T-helper 2 cell treated with Interferon-gamma antibody and Interleukin-4, amounts not matched to agents 5 μg/mL and 100 μg/mL, for 36 hours (primary cell): ENCODE measurements at places on chromosomes 12 and 14.

DNA sequence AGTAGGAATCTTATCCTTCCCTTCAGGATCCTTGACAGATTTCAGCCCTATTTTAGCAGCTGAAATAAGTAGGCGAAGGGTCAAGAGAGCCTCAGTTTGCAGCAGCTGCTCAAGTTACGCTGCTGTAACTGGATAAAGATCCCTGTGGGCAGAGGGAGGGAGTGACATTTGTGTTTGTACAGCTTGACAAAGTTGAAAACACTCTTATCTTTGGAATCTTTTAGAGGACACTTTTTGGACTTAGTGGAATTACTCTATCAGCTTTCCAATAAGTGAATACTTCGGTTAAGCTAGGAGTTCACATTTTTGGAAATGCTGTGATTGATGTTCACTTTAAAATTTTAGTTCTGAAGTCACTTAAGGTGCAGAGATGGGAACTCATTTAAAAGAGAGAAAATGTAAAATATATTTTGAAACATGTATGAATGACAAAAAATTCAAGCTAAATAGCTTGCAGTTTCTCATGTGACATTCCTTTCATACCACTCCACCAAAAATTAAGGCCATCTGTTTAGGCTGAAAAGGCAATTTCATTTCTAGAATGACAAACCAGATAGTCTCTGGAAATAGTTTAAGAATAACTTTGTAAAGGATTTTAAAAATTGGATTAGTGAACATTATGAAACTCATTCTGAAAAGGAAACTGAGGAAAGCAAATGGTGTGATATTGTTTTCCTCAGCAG lies 55.2 kb downstream of the SLC38A4 start:
- no peak overlapping the region for H3K4me3 ChIP-seq
- no peak overlapping the region for H3K27ac ChIP-seq
- no peaks in the 10 kb centered on the region for H3K36me3 ChIP-seq
- H3K27me3 ChIP-seq: peaks cover 25% of the 10 kb centered on the region

DNA sequence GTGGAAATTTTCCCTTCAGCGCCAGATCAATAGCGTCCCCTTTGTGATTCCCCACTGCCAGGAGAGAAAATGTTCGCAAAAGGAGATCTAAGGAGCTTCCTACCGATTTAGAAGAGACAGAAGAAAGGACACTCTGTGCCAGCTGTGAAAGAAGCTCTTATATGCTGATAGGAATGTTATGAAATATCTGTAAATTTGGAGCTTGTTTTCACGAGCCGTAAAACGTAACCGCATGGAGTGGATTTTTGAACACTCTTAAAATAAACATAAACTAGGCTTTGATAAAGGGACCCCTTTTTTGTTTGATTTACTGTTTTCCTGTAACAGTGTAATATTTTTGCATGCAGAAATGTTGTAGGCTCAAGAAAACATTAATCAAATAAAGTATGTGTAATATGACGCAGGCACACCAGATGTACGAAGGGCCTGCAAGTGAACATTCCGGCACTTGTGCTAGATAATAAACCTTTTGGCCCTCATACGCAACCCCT lies 346.8 kb downstream of the ETNK1 start:
- H3K36me3 ChIP-seq: no peaks in the 10 kb centered on the region
- H3K27ac ChIP-seq: no peak overlapping the region
- no peak overlapping the region for H3K4me3 ChIP-seq
- H3K27me3 ChIP-seq: no peaks in the 10 kb centered on the region
- H3K4me1 ChIP-seq: no peaks in the 10 kb centered on the region

- H3K36me3 ChIP-seq: peaks cover 4% of the 10 kb centered on the region
- peak overlapping the region; percentile 33 for H3K27ac ChIP-seq
- DNase-seq: no peak
- no peak overlapping the region for H3K4me3 ChIP-seq
- no peaks in the 10 kb centered on the region for H3K27me3 ChIP-seq
Observed at GRCh38 chr12:47280543-47281300, 201.0 kb upstream of the AMIGO2 start.

- H3K27ac ChIP-seq: peak overlapping the region; percentile 86
- peak; percentile 72 for DNase-seq
- H3K36me3 ChIP-seq: peaks cover 54% of the 10 kb centered on the region
- no peaks in the 10 kb centered on the region for H3K27me3 ChIP-seq
- peak overlapping the region; percentile 79 for H3K4me3 ChIP-seq
Observed at GRCh38 chr12:121781998-121782979, 11.2 kb downstream of the RHOF start.

DNA sequence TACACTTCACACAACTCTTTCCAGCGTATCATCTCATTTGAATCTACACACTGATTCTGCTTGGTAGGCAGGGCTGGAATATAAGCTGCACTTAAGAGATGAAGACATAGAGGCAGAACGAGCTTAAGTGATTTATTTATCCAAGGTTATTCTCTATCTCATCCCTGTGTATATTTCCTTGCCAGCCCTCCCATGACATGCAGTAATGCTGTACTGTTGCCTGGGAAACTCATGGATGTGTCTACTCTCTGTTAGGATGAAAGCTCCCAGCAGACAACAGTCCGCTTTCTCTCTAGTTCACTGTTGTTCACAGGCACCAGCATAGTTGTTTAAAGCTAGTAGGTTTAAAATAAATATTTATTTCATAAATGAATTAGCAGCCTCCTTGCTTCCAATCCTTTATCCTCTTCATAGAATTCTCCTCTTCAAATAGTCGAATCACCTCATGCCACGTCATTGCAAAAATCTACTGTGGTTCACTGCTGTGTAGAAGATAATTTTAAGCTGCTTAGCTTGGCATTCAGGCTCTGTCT lies 25.4 kb downstream of the FGF6 start:
- no peak overlapping the region for H3K27ac ChIP-seq
- no peak for DNase-seq
- peaks cover 14% of the 10 kb centered on the region for H3K27me3 ChIP-seq

- peak; percentile 61 for DNase-seq
- peaks cover 6% of the 10 kb centered on the region for H3K27me3 ChIP-seq
- no peaks in the 10 kb centered on the region for H3K4me1 ChIP-seq
- H3K36me3 ChIP-seq: no peaks in the 10 kb centered on the region
- no peak overlapping the region for H3K4me3 ChIP-seq
Observed at GRCh38 chr12:106113042-106113441, 25.7 kb downstream of the NUAK1 start.

DNA sequence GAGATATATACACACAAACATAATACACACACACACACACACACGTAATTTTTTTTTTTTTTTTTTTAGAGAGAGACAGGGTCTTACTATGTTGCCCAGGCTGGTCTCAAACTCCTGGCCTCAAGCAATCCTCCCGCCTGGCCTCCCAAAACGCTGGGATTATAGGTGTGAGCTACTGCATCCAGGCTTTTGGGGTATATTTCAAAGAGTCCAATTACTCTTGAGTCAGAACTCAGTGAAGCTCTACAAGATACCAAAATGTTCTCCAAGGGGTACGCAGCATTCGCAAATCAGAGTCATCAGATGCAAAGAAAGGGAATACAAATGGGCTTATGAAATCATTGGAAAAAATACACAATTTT lies 54.0 kb downstream of the PHLDA1 start:
- H3K4me1 ChIP-seq: peaks cover 53% of the 10 kb centered on the region
- no peak for DNase-seq
- H3K36me3 ChIP-seq: no peaks in the 10 kb centered on the region
- H3K27me3 ChIP-seq: no peaks in the 10 kb centered on the region
- H3K4me3 ChIP-seq: peak overlapping the region; percentile 69
- H3K27ac ChIP-seq: peak overlapping the region; percentile 94

GRCh38 chr14:70823281-70823680 lies 14.0 kb upstream of the MAP3K9 start:
- peak overlapping the region; percentile 87 for H3K4me3 ChIP-seq
- peaks cover 37% of the 10 kb centered on the region for H3K27me3 ChIP-seq
- no peak for DNase-seq
- no peaks in the 10 kb centered on the region for H3K36me3 ChIP-seq
- no peak overlapping the region for H3K27ac ChIP-seq

GRCh38 chr12:86669010-86669409 lies 412.8 kb upstream of the MGAT4C start:
- no peak for DNase-seq
- no peak overlapping the region for H3K27ac ChIP-seq
- H3K27me3 ChIP-seq: no peaks in the 10 kb centered on the region
- no peak overlapping the region for H3K4me3 ChIP-seq

- peak; percentile 50 for DNase-seq
- no peaks in the 10 kb centered on the region for H3K27me3 ChIP-seq
- peaks cover 18% of the 10 kb centered on the region for H3K4me1 ChIP-seq
- H3K36me3 ChIP-seq: peaks cover 13% of the 10 kb centered on the region
- H3K27ac ChIP-seq: peak within 1 kb of the TSS; percentile 91
- peak within 1 kb of the TSS; percentile 94 for H3K4me3 ChIP-seq
Observed at GRCh38 chr14:105419195-105420091, at the start of gene MTA1. Gene MTA1, plus strand, starts transcription at chr14:105419827. Its CDS starts 209 bp downstream, at chr14:105420036.

GRCh38 chr14:58060898-58061297 lies 91.1 kb downstream of the ARMH4 start:
- H3K4me3 ChIP-seq: no peak overlapping the region
- no peaks in the 10 kb centered on the region for H3K36me3 ChIP-seq
- H3K27ac ChIP-seq: no peak overlapping the region
- H3K4me1 ChIP-seq: no peaks in the 10 kb centered on the region

DNA sequence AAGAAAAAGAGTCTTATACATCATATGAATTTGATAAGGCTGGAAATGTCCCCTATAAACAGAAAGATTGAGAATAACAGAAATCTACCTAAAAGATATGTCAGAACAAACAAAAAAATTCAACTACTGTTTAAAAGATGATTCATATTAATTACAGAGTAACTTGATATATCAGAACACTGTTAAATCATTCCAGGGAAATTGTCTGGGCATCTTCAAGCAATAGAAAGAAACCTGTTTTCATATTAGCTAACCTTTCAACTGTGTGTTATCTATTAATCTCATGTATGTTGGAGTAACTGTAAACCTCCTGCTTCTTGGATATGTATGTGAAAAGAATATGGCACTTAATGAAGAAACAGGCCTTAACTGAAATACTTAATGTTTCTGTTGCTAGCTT lies 96.7 kb downstream of the NUBPL start:
- peaks cover 2% of the 10 kb centered on the region for H3K36me3 ChIP-seq
- H3K27ac ChIP-seq: no peak overlapping the region
- H3K4me3 ChIP-seq: no peak overlapping the region
- H3K27me3 ChIP-seq: no peaks in the 10 kb centered on the region

GRCh38 chr12:42255866-42256261 lies 17.8 kb upstream of the YAF2 start:
- no peak overlapping the region for H3K27ac ChIP-seq
- DNase-seq: no peak
- peaks cover 2% of the 10 kb centered on the region for H3K36me3 ChIP-seq
- no peaks in the 10 kb centered on the region for H3K4me1 ChIP-seq
- H3K4me3 ChIP-seq: no peak overlapping the region

DNA sequence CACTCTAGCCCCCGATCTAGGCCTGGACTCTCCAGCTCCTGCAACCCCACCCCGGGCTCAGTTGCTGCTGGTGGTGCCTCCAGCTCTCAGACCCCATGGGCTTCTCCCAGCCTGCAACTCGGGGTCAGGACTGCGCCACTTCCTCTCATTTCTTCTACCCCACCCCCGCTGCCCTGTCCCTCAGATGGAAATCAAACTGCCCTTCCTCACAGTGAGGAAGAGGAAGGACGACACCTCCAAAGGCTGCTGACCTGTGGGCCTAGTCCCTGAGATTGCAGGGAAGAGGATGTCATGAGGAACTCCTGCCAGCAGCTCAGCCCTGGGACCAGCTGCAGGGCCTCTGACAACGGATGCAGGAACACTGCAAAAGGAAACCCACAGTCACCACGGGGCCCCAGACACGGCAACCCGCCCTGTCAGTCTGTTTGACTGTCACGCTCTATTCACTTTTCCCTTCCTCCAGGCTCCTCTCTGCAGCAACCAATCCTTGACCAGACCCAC lies 29.3 kb upstream of the PNMA1 start:
- peaks cover 79% of the 10 kb centered on the region for H3K4me1 ChIP-seq
- H3K36me3 ChIP-seq: peaks cover 26% of the 10 kb centered on the region
- peak overlapping the region; percentile 93 for H3K4me3 ChIP-seq

GRCh38 chr14:104436741-104437701 lies 142.5 kb upstream of the C14orf180 start:
- H3K36me3 ChIP-seq: no peaks in the 10 kb centered on the region
- no peak overlapping the region for H3K4me3 ChIP-seq
- no peaks in the 10 kb centered on the region for H3K4me1 ChIP-seq
- no peak for DNase-seq
- H3K27ac ChIP-seq: no peak overlapping the region
- no peaks in the 10 kb centered on the region for H3K27me3 ChIP-seq

- H3K36me3 ChIP-seq: peaks cover 20% of the 10 kb centered on the region
- DNase-seq: no peak
- peaks cover 14% of the 10 kb centered on the region for H3K4me1 ChIP-seq
Observed at GRCh38 chr12:123990511-123990910, 17.5 kb downstream of the ZNF664 start.

DNA sequence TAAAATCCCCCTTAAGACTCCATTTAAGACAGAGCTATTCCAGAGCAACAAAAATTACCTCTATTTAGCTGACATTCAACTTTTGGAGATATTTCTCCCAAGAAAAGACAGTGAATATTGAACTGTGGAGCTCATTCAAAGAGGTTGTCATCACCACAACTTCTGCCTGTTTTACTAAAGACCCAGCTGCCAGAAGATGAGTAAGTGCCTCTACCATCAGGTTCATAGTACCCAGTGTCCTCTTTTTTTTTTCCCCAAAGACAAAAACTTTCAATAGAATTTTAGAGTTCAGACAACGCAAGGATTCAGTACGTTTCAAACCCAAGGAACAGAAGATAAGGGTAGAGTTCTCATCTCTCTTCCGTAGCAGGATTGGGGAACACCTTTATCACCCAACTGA lies 461.3 kb downstream of the BCAT1 start:
- no peak overlapping the region for H3K27ac ChIP-seq
- DNase-seq: no peak
- H3K4me3 ChIP-seq: no peak overlapping the region

DNA sequence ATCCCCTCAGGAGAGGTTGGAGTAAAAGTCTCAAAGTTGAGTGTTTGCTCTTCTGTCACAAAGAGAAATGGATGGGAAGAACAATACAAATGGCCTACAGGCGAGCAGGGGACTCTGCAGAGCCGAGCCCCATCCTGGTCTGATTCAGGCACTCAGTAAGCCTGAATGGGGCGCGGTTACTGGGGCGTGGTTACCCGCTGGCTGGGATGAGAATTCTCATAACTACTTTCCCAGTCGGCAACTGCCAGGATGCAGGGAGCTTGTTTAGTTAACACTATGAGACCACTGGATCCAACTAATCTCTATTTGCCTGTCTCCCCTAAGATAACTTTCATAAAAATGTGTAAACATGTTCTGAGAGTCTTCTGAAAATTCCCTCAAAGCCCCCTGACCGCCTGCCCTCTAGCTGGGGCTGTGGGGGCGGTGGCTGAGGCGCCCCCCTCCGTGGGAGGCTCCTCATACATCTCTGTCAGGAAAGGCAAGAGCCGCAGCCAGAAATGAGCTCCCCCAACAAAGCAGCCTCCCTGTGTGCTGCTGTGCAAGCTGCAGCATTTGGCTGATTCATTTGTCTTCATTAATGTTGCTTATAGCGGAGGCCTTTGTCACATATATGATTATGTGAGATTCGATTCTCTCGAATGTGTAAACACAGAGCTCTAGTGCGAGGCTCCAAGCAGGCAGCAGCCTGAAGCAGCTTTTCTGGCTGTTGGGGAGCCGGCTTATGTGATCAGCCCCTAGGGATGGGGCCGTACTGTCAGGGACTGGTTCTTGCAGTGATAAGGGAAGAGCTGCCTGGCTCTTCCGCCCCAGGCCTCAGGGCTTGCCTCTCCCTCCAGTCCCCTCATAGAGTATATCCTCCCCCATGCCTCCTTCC lies 126.1 kb upstream of the ARHGAP5 start:
- peaks cover 26% of the 10 kb centered on the region for H3K4me1 ChIP-seq
- no peak for DNase-seq
- no peak overlapping the region for H3K4me3 ChIP-seq
- no peak overlapping the region for H3K27ac ChIP-seq
- peaks cover 8% of the 10 kb centered on the region for H3K27me3 ChIP-seq
